ENCODE measurements at places on chromosomes 3 and 15. TPM values are rescaled to one million over a fixed set of nuclear protein-coding genes. Genes with fewer than 3 reads are reported as not detected.

COL8A1 gene
- 0.62 TPM for total RNA-seq

BHLHE40 gene
- total RNA-seq = 6.6 TPM

TMEM212 gene
- total RNA-seq = not detected

TIMP4 gene
- total RNA-seq = 2.5 TPM

CSTA gene
- total RNA-seq = not detected

AHSG gene
- 0.47 TPM for total RNA-seq

TMEM207 gene
- not detected for total RNA-seq

DPPA2 gene
- total RNA-seq = not detected

FRMD4B gene
- total RNA-seq = 54.6 TPM

CCDC191 gene
- total RNA-seq = 6.6 TPM

SH2D7 gene
- not detected for total RNA-seq

PXYLP1 gene
- 42.4 TPM for total RNA-seq

ARPIN gene
- total RNA-seq = 15.9 TPM

ROPN1 gene
- 0.16 TPM for total RNA-seq

OR5H1 gene
- total RNA-seq = not detected

LYSMD4 gene
- 23.9 TPM for total RNA-seq

CYP8B1 gene
- total RNA-seq = not detected

LRRC31 gene
- total RNA-seq = not detected

BFSP2 gene
- 1.1 TPM for total RNA-seq

STAG1 gene
- 80.8 TPM for total RNA-seq

ACTRT3 gene
- 3.3 TPM for total RNA-seq

ATP13A5 gene
- under 0.01 TPM for total RNA-seq

SNTN gene
- not detected for total RNA-seq

IMPG2 gene
- total RNA-seq = 3.0 TPM

SLC28A2 gene
- not detected for total RNA-seq

COL6A5 gene
- total RNA-seq = under 0.01 TPM

AGTR1 gene
- 2.0 TPM for total RNA-seq

CATSPER2 gene
- 4.2 TPM for total RNA-seq

INSYN1 gene
- total RNA-seq = 30.1 TPM

GRM2 gene
- total RNA-seq = 12.5 TPM

FGF12 gene
- 187 TPM for total RNA-seq

CFAP92 gene
- total RNA-seq = 2.2 TPM

SATB1 gene
- 166 TPM for total RNA-seq

XCR1 gene
- not detected for total RNA-seq

Data from occipital lobe (tissue), 3 donors.